ENCODE measurements at places on chromosomes 6 and 20.

- no peak for DNase-seq
Observed at GRCh38 chr6:98944598-98945081, 3.1 kb downstream of the FBXL4 start.

DNA sequence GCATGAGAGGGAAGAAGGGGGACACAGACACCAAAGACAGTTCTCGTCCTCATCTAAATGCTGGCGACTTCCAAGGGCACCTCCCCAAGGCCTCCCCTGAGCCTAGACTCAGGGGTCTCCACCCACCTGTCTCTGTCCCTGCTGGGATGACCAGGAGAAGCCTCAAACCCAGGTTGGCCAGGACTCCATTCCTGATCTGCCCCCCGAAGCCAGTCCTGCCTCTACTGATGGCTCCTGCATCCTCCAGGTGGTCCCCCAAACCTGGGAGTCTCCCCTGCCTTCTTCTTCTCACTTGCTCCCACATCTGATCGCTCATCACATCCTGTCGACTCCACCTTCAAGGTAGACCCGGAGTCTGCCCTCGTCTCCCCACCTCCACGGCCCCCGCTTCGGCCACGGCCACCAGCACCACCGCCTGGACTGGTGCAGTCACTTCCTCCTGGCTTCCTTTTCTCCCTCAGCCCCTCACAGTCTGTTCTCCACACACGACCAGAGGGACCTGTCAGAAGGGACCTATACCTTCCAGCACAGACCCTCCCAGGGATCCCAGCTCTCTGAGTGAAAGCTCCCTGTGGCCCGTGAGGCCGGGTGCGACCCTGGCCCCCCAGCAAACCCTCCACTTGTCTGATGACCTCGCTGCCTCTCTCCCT, 92.1 kb downstream of the CEBPB start:
- no peak for DNase-seq

DNA sequence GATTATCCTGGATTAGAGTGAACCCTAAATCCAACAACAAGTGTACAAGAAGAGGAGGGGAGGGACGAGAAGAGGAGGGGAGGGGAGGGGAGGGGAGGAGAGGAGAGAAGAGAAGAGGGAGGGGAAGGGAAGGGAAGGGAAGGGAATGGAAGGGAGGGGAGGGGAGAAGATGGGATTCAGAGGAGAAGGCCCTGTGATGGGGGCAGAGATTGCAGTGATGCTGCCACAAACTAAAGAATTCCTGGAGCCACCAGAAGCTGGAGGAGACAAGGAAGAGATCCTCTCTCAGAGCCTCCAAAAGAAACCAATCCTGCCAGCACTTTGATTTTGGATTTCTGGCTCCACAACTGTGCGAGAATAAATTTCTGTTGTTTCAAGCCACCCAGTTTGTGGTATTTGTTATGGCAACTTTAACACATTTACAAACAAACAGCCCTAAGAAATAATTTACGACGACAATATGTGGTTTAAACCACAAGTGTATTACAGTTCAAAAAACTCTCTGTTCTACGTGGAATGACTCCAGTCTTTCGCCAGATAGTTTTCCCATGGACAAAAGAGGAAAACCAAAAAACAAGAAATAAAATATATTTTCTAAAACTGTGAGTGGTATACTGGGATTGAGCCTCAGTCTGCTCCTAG, 235.4 kb downstream of the HDGFL1 start:
- DNase-seq = no peak

- DNase-seq = no peak
Observed at GRCh38 chr6:77620278-77620882, 32.5 kb upstream of the MEI4 start.

GRCh38 chr20:38764567-38765318, 16.5 kb downstream of the ACTR5 start:
- no peak for DNase-seq

- no peak for DNase-seq
Observed at GRCh38 chr6:127383988-127384387, 40.6 kb upstream of the ECHDC1 start.

DNA sequence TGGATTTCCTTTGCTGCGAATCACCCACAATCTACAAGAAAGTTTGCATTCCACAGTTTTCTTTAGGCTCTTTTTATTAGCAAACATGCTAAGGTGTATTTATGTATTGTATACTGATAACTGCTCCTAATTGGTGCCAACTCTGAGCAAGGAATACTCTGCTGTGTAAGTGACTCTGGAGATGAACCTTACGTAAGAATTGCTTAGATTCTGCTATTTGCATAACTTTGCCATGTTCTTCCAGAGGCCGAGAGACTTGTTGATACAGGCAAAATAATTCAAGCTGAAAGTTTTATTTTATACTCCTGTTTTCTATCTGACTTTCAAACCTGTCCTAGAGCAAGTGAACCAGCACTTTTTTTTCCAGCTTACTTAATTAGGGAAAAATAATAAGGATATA, 461.3 kb downstream of the GJA1 start:
- DNase-seq = no peak

- no peak for DNase-seq
Observed at GRCh38 chr20:49431329-49431728, 51.1 kb downstream of the KCNB1 start.

GRCh38 chr6:92967362-92967761, 452.0 kb downstream of the EPHA7 start:
- no peak for DNase-seq

- DNase-seq = no peak
Observed at GRCh38 chr20:944148-944547, 28.0 kb upstream of the ANGPT4 start.

GRCh38 chr6:144148886-144149285, 1.4 kb upstream of the STX11 start:
- no peak for DNase-seq

DNA sequence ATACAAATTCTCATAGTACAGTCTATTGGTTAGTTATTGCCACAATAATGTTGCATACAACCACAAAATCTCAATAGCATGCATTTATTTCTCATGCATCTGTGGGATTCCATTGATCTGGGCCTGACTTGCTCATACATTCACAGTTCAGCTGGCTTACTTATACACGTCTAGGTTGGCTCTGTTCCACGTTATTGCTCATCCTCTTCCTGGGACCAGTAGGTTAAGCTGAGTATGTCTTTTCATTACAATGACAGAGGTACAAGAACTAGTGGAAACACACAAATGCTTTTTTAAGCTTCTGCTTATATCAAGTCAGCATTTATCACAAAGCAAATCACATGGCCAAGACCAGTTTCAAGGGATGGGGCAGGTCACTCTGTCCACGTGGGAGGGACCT, 485.3 kb upstream of the BTBD3 start:
- no peak for DNase-seq

- DNase-seq = no peak
Observed at GRCh38 chr20:58670102-58670501, 19.0 kb downstream of the STX16 start.

DNA sequence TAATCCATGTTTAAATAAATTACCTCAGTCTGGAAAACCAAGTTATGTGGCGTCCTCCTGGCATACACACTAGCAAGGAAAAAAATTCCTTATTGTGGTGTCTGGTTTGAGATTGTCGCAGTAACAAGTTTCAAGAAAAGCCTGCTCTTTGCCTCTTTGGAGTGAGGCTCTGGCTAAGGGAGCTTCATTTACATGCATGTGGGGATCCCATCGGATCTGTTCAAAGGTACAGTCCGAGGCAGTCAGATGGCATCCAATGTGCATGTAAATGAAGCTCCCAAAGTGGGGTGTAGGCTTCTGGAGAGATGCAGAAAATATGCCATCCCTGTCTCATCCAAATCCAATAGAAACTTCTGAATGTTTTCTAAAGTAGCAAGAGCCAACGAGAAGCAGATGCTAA, 199.5 kb upstream of the FBXL4 start:
- DNase-seq = no peak

- DNase-seq = no peak
Observed at GRCh38 chr6:52138284-52138683, 47.9 kb upstream of the IL17A start.

GRCh38 chr6:134165561-134166201, 113.3 kb upstream of the SLC2A12 start:
- DNase-seq = no peak

DNA sequence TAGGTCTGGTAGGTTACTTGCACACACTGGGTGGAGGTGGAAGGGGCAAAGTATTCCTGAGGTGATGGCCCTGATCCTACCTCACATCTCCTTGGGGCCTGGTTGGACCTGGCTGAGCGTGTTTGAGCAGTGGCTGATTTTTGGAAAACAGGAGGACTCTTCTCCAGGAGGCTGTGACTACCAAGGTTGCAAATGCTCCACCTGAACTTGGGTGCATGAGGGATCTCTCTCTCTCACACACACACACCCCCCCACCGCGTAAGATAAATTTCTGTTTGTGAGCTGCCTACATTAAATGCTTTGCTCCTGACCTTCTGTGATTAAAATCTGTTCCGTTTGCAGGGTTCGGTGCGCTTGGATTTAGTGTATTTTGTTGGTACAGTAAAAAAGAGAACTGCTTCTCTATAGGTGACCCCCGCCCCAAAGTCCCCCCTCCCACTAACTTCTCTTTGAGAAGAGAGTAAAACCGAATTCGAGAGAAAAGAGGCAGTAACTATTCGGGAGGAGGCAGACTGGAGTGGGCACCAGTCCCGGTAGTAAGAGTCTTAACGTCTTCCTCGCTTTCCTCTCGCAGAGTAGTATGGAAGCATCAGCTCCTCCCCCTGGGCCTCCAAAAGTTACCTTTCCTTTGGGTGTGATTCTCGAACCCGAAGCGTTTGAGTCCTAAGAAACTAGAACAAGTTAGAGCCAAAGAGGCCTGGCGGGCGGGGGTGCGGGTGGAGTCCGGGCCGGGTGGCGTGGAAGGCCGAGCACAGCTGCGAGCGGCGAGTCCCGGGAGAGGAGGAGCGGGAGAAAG, 585 bp upstream of the DSE start:
- no peak for DNase-seq

GRCh38 chr6:44342052-44342451, 398 bp upstream of the SPATS1 start:
- no peak for DNase-seq

- DNase-seq = no peak
Observed at GRCh38 chr6:156160795-156161165, 616.4 kb upstream of the ARID1B start.

GRCh38 chr20:23241416-23241815, 109.2 kb upstream of the NXT1 start:
- no peak for DNase-seq

- no peak for DNase-seq
Observed at GRCh38 chr6:143701349-143702234, 23.8 kb downstream of the PHACTR2 start.

DNA sequence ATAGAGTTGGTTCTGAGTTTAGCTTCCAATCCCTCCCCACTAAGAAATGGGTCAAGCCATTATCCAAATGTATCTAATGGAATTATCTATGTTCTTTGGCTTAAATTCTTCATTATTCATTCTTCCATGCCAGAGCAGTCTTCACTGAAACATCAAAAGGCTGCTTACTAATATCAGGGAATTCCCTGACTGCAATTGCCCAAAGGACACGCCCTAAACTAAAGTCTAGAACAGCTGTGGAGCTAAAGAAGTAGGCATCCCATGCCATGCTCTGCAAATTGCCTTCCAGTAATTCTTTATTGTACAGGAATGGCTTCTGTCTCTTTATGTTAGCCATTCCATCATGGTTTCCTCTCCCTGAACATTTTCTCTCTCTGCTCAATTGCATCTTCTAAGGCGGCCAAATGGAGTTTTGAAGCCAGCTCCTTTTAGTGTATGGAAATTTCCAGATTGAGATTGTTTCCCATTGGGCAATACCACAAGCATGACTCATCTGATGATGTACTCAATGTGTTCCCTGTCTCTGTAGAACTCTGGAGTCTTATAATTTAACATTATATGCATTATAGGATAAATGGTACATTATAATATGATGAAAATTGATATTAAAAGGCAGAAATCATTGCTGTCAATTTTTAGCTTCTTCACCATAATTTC, 28.8 kb upstream of the TSHZ2 start:
- DNase-seq = no peak

GRCh38 chr20:17651760-17652388, 30.2 kb downstream of the RRBP1 start:
- no peak for DNase-seq

GRCh38 chr6:126919947-126920346, 198.5 kb upstream of the RSPO3 start:
- DNase-seq = no peak

DNA sequence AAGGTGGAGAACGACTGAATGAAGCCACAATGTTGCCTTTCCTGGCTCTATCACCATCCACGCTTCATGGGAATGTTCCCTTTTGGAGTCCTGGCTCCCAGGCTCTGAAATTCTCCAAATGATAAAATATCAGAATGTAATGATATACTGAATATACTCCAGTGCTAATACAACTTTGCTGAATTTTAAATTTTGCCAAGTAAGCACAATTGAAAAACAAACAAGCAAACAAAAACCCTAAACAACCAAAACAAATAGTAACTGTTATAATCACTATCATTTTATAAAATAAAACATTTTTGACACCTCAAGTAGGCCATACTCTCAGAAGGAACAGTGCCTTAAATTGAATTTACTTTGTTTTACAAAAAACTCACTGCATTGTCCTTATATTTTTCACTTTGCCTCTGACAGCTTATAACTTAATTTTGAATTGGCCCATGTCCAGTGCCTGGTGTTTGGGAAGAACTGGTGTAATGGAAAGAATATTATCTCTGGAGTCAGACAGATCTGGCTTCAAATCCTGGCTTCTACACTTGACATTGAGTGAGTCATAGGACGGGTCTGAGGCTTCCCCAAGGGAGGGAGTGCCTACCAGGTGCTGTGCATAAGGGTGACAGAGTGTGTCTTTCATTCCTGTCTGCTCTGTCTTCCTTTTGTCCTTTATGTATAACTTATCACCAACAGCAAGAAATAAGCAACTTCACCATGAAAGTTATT, 698.3 kb downstream of the EPM2A start:
- no peak for DNase-seq

DNA sequence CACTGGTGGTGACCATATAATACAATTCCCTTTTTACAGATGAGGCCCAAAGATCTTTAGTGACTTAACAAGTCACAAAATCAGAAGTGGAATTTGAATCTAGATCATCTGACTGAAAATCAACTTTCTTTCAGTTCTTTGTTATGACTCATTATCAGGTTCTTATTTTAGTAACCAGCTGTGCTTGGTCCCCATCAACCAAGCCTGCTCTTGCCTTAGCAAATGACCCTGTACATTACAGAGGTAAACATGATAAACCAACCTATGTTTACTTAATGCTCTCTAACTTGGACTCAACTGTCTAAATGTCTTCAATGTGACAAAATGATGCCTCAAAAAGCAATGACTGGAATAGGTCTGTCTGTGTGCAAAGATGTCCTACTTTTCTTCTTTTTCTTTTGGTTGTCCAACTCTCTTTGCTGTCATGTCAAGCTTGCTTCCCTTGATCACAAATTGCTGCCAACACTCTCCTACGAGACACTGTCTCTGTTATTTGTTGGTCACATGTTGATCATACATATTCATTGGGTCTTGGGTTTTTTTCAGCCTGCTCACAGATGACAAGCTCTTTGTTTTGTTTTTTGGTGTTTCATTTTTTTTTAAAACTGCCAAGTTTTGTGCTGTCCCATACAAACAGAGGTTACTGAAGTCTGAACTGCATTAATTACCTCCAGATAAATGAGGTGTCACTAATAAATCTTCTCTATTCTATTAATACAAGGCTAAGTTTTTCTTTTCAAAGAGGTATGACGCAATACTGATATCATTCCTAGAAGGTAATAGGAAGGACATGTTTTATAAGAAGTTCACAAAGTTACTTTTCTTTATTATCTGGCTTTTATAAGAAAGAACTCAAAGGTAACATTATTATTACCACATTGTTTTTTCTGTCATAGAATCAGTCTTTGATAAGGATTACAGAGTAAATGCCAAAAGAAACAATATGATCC, 62.2 kb upstream of the PLN start:
- no peak for DNase-seq
